IMR-90 (cell line): ENCODE measurements at places on chromosomes 16 and 17.

DNA sequence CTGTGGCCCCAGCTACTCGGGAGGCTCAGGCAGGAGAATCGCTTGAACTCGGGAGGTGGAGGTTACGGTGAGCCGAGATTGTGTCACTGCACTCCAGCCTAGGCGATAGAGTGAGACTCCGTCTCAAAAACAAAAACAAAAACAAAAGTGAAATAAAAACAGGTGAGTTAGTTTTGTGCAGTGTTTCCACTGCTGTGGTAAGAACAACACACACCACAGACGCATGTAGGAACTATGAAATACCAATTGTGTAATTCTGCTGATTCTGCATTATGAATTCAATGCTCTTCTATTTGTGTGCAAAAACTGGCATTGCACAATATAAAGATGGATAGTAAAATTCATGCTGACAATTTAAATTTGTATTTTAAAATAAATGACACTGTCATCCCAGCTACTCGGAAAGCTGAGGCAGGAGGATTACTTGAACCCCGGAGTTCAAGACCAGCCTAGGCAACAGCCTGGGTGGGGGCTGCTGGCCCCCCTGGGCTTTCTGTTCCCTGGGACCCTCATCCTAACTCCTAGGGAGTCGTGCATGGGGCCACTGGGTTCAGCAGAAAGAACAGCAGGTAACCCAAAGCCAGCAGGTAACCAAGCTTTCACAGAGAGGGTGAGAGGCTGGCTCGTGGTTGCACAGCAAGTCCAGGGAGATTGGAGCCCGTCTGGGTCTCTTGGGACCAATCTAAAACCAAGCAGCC, 10.6 kb upstream of the RHBDF2 start:
- DNase-seq: no peak

DNA sequence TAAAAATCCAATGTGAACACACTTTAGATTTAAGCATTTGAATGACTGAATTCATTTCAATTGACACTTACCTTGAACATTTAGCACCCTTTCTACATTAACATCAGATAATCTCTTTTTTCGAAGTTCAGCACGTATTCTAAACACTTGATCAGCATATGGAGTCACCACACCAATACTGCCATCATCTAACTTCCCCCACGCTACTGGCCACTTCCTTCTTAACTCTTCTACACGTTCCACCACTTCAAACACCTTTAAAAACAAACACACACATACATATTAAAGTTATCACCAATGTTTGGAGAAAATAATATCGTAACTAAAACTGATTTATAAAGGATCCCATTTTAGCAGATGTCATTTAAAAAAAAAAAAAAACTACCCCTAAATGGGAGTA, 93.5 kb downstream of the CACNG1 start:
- DNase-seq: no peak

GRCh38 chr16:54055864-54056263, 230.7 kb downstream of the IRX3 start:
- DNase-seq: peak; percentile 11

DNA sequence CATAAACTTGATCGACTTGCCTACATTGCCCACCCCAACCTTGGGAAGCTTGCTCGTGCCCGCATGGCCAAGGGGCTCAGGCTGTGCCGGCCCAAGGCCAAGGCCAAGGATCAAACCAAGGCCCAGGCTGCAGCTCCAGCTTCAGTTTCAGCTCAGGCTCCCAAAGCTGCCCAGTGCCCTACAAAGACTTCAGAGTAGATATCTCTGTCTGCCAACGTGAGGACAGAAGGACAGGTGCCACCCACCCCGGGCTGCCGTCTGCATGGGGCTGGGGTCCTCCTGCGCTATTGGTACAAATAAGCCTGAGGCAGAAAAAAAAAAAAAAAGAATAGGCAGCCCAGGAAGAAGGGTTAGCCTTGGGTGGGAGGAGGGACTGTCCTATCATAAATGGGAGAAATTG, 37.1 kb downstream of the DNAH2 start:
- DNase-seq: no peak

DNA sequence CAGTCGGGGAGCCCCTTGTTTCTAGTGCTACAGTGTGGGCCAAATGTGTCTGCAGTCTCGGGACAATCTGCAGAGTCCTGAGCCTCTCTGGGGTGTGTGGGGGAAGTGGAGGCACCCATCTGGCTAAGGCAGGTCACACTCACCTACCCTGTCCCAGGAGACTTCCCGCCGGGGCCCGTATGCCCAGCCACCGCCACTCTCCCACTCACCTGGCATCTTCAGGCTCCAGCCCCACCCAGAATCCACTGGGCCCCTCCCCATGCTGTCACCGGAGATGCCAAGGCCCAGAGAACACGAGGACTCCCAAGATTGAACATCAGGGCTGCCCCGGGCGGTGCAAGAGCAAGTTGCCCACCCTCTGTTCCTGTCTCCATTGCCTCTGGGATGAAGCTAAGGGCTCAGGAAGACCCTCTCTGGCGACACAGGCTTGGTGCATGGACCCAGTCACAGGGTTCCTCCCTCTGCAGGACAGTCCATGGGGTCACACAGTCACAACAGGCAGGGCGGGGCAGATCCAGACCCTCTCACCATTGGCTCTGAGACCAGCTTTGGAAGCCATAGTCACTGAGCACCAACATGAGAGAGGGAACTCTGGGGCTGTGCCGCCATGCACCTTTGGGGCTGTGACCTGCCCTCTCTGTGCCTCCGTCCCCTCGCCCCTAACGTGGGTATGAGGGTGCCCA, 38.1 kb downstream of the SREBF1 start:
- no peak for DNase-seq
